NCI-H1930 (cell line): ENCODE measurements at places on chromosomes 1 and 21.

- DNase-seq, result no peak
Measured at GRCh38 chr1:62265956-62266935, 53.0 kb downstream of the KANK4 start.

GRCh38 chr1:112033439-112034120, 44.1 kb upstream of the KCND3 start:
- no peak for DNase-seq

DNA sequence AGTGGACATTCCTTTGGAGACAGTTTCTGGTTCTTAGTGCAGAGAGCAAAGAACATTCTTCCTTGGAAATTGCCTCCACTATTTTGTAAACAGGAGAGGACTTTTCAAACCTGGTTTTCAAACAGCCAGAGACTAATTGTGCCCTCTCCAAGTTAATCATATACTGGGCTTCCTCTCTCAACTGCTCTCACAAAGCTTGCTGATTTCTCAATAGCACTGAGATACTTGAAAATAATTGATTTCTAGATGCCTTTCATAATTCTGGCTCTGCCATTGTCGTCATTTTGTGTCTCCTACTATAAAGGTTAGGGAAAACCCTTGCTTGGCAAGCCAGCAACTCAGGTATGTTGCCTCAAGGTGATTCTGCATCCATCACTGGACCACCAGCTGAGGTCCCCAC, 56.0 kb downstream of the KCNJ15 start:
- DNase-seq, result no peak

DNA sequence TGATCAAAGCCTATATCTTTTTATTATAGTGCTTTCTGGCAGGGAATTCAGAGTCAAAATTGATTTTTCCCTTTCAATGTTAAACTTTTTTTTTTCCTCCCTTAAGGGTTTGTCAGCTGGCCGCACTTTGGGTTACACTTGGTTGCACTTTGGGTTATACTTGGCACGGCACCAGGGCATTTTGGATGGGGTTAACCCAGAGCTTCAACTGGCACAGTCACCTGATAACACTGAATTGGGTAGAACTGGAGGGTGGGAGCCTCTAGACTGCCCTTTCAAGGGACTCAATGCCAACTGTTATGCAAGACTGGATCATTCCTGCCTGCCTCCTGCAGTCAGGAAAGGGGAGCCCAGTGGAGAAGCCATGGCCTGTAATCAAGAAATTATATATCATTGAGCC, 211.5 kb downstream of the KCNJ6 start:
- DNase-seq, result no peak

- no peak for DNase-seq
Measured at GRCh38 chr1:163427279-163427678, 105.5 kb downstream of the NUF2 start.

DNA sequence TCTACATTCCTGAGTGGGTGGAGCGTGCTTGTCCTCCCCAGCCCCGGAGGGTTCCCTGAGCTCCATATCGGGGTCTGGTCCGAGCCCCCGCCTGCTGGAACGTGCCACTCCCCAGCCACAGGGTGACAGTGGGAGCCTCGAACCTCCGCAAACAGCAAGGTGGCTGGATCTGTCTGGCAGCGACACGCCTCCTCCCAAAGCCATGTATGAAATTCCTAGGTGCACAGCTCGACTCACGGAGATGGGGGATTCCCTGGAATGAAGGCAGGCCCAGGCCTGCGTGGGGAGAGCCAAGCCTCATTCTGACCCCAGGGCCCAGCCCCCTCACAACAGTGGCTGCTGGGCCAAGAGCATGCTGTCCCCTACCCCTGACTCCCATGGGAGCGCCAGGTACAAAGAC, 32.9 kb downstream of the TP73 start:
- DNase-seq, result no peak

GRCh38 chr1:168261390-168261789, 19.3 kb upstream of the TBX19 start:
- no peak for DNase-seq

GRCh38 chr1:67780637-67781036, 52.6 kb downstream of the GNG12 start:
- DNase-seq, result no peak

DNA sequence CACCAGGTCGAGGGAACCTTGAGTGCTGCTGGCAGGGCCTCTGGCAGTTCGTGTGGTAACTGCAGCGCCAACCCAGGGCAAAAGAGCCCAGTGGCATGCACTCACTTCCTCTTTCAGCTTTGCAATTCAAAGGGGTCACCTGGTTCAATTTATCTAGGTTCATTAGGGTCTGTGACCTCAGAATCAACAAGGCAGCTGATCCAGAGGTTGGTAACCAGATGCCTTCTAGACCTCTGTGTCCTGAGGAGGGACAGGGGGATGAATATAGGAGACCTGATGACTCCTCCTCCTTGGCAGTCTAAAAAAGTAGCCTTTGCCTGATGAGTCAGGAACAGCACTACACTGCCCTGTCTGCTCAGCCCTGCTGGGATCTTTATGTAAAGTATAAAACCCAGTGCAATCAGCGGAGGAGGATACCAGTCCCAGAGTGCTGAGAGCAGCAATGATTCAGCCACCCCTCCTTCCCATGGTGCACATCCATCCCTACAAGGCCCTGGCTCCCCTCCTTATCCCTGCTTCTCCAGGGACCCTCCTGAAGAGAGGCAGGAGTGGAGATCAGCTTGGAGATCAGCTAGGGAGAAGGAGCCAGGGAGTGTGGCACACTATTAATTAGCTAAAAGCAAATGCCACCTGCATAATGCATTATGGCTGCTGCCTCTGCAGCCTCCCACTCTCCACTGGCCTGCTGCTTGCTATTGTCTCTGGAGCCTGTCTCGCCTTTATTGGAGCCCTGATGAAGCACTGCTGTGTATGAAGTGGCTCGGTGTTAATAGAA, 11.2 kb upstream of the FMOD start:
- no peak for DNase-seq

- no peak for DNase-seq
Measured at GRCh38 chr1:178718520-178718919, 6.5 kb upstream of the RALGPS2 start.

DNA sequence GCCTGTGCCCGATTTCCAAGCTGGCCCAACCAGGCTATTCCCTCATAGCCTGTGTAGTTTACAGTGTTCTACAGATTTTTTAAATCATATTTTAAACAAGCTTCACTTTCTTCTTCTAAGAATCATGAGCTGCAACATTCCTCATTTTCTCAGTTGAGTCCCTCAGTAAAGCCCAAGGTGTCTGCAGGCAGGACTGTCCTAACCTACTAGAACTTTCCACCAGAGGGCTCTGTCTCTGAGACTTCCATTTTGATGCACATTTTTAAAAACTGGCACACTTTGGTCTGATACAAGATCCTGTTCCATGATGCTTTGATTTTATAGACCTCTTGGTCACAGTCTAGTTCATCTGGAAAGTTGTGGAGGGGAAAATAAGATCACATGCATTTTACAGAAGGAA, 21.6 kb upstream of the SLAMF6 start:
- no peak for DNase-seq

DNA sequence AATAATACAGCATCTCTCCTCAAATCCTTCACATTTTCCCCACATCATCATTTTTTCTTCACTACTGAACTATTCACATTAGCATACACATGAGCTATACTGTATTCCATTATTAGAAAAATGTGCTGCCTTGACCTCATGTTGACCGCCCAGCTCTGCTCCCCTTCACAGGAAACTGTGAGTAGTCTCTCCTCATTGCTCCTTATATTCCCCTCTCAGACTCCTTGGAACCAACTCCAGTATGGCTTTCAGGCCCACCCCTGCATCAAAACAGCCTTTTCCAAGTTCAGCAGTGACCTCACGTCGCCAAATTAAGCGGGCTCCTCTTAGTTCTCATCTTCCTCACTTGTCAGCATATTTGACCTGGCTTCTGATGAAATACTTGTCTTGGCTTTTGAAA, 59.2 kb upstream of the SPAG17 start:
- DNase-seq, result no peak

- no peak for DNase-seq
Measured at GRCh38 chr1:209335178-209335577, 248.3 kb upstream of the CAMK1G start.

GRCh38 chr1:230626232-230626631, 16.0 kb upstream of the COG2 start:
- DNase-seq, result no peak

DNA sequence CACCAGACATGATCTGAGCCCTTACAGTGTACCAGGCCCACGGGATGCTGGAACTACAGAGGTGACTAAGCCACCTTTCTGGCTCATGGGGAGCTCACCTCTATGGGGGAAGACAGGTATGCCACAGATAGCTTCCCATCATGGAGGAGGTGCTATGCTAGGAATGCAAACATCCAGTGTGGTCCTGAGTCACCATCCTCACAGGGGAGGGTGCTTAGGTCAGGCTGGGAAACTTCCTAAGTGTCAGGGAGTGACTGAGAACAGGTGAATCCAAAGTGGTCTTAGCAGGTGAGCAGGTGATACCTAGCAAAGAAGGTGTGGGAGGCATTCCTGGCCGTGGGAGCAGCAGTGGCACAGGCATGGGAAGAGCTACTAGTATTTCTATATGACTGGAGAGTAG, 8.6 kb upstream of the RASSF5 start:
- no peak for DNase-seq

DNA sequence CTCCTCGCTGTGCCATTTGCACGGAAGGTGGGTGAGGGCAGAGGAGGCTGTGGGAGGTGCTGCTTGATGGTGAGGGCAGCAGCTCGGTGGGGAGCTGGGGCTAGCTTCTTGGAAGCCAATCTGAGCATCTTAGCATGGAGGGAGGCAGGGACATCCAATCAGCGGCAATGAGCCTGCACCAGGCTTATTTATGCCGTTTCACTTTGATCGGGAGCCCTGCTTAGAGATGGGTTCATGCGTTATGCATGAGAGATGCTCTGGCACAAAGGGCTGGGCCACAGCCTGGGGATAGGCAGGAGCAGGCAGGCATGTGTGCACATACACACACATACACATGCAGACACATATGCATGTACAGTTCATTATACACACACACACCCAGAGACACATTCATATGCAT, 220.2 kb downstream of the GRIK3 start:
- no peak for DNase-seq

- DNase-seq, result no peak
Measured at GRCh38 chr1:201748335-201748734, 80.6 kb upstream of the IPO9 start.

- DNase-seq, result no peak
Measured at GRCh38 chr1:95384567-95384966, 150.6 kb downstream of the RWDD3 start.

DNA sequence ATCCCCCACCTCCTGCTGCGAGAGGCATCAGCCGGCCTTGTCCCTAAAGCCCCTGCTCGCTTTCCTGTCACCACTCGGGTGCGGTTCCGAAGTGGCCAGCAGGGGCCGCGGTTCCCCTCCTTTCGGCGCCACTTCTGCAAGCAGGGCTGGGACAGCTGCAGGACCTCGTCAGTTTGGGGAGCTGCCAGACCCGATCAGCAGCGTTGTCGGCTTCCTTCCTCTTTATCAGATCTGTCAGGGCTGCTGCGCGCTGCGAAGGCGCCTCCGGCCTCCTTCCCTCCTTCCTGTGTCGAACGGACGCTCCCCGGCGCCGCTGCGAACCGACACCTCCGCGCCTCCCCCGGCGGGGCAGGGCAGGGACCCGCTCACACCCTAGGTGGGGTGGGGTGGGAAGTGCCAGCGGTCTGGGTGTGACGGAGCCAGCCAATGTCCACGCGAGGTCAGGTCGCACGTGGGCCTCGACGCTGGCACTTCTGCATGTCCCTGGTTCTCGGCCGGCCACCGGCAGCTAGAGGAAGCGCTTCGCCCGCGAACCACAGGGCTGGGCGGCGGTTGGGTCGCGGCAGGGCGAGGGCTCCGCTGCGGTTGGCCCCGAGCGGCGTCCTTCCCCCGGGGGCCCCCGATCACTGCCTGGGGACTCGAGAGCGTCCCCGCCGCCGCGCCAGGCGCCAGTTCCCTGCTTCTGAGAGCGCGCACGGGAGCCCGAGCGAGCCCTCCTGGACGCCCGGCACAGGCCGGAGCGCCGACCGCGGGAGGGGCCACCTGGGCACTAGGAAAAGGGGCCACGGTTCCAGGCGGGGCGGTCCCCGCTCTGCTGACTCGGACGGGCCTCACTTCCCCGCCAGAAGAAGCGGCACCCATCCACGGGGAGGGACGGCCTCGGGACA, 81.8 kb downstream of the RUNX3 start:
- DNase-seq, result no peak

- DNase-seq, result no peak
Measured at GRCh38 chr21:41500363-41500762, 7.6 kb downstream of the TMPRSS2 start.

GRCh38 chr1:21589618-21590017, 79.5 kb downstream of the RAP1GAP start:
- DNase-seq, result no peak

GRCh38 chr1:2486558-2486957, 10.5 kb downstream of the PLCH2 start:
- DNase-seq, result no peak

DNA sequence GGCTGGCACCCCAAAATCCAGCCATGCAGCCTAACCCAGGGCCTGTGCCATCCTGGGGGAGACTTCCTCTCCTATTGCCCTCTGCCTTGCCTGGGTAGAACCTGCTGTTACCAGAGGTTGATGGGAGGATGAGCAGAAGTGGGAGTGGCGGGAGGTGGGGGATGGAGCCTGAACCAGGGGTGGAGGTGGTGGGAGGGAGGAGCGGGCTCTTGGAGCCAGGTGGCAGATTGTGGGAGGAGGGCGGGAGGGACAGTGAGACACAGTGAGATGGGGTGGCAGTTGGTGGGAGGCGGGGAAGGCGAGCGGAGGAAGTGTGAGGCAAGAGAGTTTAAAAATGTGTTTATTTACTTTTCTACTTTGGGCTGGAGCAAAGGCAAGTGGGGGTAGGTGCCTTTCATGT, 87.3 kb downstream of the KCNJ6 start:
- DNase-seq, result no peak

DNA sequence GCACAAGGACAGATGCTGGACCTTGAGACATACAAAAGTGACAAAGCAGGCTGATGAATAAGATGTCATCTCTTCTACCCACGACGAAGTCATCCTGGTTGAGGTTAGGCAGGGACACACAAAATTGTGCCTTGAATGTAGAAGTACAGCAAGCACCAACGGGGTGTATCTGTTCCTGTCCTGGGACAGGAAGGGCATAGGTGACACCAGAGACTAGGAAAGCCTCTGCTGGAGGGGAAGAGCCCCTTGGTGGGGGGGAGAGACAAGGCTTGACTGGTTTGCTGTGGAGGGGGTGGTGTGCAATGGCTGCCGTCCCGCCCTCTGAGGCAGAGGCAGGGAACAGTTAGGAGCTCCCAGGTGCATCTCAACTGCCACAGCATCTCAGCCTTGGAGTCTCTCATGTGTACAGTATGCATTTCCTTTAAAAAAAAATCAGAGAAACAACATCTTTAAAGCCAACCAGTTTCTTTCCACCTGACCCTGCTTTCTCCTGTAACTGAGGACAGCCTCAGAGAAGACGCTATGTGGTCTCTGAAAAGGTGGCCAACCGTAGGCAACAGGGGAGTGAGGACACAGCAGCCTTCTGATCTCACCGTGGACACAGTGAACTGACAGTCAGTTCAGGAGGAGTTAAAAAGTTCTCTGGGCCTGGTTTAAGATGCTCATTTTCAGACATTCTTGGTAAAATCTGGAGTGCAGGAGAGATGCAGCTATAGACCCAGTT, 17.7 kb upstream of the GFI1 start:
- DNase-seq, result no peak

- no peak for DNase-seq
Measured at GRCh38 chr1:74324684-74325448, 89.7 kb downstream of the TNNI3K start.
